ENCODE measurements at places on chromosomes 13 and 19.
A peak's percentile ranks its signal among the peaks of the same experiment; 100 is the strongest.

DNA sequence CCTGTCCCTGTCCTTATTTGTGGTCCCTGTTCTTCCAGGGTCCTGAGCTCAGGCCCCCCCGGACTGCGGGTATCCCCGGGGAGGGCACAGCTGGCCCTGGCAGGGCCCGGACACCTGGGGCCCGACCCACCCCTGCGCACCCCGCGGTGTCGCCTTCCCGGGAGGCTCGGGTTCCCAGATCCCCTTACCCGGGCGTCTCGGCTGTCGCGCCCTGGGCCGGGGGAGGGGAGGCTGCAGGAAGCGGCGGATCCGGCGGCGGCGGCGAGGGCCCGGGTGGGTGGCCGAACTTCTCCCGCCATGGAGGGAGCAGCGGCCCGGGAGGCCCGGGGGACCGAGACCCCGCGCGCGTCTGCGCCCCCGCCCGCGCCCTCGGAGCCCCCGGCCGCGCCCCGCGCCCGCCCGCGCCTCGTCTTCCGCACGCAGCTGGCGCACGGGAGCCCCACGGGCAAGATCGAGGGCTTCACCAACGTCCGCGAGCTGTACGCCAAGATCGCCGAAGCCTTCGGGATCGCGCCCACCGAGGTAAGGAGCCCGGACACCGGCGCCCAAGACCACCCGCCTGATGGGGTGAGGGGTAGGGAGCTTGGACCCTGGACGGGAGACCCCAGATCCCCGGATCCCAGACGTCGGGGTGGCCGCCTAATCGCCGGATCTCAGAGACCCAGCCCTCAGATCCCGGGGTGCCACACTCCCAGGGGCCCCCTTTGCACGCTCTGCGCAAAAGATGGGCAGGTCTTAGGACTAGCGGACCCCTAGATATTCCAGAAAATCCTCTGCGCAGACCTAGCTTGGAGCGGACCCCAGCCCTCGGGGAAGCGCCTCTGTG, at the start of gene GIPC3:
TSS of gene GIPC3 (plus strand) at position 178 of the 826 bp plus-strand sequence. CDS start at position 298, 120 bp downstream.
- DNase-seq: no peak

- no peak for DNase-seq
Measured at GRCh38 chr13:98175043-98175442, 2.0 kb downstream of the RNF113B start.

- no peak for DNase-seq
Measured at GRCh38 chr13:44695520-44695919, 119.4 kb upstream of the TSC22D1 start.

- no peak for DNase-seq
Measured at GRCh38 chr19:23993440-23993839, 78.8 kb downstream of the ZNF726 start.

DNA sequence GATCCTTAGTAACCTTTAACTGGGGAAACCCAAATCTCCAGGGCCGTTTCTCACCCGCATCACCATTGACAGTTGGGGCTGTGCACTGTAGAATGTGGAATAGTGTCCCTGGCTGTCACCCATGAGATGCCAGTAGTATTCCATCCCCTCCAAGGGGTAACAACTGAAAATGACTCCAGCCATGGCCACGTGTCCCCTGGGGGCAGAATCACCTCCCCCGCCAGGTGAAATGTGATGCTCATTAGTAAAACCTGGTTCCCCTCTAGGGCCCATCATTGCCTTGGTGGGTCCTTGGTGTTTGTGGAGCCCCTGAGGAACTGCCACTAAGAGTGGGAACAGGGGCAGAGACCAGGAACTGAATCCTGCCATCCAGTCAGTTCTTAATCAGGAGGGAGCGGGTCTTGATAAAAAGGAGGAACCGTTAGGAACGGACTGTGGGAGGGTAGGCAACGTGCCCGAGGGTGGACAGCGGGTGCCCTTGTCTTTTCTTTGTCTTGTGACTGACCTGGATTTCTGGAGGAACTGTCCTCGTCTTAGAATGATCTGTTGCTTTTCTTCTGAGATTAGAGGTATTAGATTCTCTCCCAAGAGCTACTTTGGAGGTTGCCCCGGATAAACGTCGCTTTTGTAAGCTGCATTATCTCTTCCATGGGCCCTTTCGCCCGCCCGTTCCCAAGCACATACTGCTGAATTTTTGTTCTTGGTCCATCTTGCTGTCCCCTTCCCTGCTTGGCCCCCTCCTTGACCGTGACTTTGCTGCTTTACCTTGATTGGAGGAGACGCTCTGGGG, 3.5 kb downstream of the MYO9B start:
- DNase-seq: no peak

DNA sequence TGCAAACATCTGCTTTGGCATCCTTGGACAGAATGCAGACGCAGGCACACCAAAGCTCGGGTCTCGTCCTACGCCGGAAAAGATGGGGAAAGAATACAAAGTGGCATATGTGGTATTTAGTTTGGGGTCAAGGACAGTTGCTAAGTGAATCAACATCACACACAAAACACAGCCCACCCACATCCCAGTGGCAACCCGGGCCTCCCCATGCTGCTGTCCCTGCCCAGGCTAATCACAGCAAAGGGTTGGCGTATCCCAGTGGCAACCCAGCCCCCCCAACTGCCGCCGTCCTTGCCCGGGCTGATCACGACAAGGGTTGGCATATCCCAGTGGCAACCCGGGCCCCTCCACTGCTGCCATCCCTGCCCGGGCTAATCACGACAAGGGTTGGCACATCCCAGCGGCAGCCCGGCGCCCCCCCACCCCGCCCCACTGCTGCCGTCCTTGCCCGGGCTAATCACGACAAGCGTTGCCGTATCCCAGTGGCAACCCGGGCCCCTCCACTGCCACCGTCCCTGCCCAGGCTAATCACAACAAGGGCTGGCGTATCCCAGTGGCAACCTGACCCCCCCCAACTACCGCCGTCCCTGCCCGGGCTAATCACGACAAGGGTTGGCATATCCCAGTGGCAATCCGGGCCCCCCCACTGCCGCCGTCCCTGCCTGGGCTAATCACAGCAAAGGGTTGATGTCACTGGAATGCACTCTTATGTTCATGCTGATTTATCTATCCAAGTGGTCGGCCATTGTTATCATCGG, 167.8 kb upstream of the SOX1 start:
- DNase-seq: no peak

DNA sequence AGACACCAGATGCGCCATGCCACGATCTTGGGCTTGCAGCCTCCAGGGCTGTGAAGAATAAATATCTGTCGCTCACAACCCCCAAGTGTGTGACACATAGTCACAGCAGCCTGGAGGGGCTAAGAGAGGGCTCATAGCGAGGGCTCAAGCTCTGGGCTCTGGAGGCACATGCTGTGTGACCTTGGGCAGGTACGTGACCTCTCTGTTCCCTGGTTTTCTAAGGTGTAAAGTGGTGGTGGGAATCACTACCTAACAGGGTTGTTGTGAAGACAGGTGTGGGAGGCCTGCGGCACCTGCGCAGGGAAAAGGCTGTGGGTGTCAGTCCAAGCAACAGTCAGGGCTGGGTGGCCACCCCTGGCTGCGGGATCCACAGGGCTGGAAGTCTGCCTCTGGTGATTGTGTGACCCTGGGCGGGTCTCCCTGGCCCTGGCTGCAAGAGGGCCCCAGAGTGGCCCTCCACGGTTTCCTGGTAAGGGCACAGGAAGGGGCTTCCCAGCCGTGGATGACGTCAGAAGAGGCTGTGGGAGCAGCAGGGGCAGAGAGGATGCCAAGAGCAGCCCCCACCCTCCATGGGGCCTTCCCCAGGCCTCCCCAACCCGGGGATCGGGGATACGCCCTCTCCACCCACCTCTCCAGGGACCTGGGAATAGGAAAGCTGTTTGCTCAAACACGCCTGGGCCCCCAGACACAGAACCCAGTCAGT, 218.8 kb upstream of the SGCG start:
- DNase-seq: no peak

DNA sequence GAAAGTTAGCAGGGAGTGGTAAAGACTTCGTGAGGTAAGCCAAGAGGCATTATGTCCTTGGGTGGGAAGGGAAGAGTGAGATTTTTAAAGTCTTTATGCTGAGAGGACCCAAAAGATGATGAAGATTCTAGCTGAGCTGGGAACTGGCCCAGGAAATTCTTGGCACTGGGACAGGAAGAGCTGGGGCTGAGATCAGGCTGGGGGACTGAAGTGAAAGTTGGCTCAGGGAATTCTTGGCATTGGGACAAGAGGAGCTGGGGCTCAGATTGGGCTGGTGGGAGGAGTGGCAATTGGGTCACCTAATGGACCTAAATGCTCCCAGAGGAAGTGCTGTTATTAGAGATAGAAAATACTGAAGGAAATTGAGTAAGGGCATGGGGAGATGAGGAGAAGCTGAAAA, 8.8 kb downstream of the SCEL start:
- no peak for DNase-seq

GRCh38 chr13:23799945-23800344, 89.3 kb downstream of the MIPEP start:
- DNase-seq: no peak

GRCh38 chr13:24146961-24147569, 13.5 kb upstream of the SPATA13 start:
- DNase-seq: no peak

DNA sequence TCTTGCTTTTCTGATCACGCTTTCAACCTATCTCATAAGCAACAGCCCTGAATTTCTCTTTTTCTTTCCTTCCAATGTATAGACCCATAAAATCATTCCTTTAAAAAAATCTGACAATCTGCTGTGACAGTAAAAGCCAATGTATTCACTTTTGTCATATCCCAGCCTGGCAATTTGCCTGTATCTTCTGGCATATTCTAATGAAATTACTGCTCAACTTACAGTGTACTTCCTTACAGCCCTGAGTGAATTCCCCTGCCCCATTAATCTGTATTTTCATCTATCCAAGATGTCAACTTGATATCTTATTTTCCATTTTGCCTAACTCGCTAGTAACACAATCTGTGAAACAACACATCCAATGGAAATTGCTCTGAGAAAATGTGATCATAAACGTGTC, 18.0 kb upstream of the SERP2 start:
- no peak for DNase-seq

DNA sequence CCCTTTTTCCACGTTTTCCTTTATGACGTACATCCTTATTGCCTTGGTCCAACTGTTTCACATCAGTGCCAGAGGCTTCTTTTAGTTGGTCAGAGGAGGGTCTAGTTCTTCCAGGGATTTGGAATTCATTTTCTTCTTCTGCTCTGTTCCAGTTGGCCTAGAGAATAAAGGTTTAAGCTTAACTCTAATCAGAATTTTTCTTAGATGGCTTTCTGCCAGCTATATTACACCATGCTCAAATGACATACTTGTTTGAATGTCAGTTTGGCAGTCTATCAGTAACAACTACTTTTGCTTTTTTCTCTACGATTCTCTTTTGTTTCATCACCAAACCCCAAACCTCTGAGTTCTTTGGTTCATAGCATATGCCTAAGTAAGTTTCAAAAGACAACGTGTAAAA, 16.8 kb downstream of the SPART start:
- no peak for DNase-seq

DNA sequence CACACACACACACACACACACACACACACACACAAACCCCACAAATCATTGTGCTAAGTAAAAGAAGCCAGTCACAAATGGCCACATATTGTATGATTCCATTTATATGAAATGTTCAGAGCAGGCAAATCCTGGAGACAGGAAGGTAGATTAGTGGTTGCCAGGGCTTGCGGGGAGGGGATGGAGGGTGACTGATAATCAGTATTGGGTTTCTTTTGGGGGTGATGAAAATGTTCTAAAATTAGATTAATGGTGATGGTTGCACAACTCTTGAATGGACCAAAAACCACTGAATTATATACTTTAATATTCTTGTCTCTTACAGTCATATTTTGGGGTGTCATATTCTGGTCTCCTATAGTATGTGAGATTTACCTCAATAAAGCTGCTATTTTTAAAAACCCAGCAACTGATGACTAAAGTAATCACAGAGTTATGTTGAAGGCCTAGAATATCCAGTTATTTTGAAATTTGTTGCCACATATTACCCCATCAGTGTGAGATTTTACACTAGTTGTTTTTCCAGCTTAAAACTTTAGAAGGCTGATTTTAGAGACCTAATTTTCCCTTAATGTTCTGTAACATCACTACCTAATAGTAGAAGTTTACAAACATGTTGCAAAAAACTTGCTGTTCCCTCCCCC, 20.3 kb downstream of the FLT1 start:
- no peak for DNase-seq

DNA sequence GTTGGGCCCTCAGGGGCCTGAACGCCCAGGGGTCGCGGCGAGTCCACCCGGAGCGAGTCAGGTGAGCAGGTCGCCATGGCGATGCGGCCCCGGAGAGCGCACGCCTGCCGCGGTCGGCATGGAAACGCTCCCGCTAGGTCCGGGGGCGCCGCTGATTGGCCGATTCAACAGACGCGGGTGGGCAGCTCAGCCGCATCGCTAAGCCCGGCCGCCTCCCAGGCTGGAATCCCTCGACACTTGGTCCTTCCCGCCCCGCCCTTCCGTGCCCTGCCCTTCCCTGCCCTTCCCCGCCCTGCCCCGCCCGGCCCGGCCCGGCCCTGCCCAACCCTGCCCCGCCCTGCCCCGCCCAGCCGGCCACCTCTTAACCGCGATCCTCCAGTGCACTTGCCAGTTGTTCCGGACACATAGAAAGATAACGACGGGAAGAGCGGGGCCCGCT, at the start of gene CCNA1:
TSS of gene CCNA1 (plus strand) at position 390 of the 439 bp plus-strand sequence. CDS start 562 bp downstream, outside the sequence.
- DNase-seq: peak; percentile 68

DNA sequence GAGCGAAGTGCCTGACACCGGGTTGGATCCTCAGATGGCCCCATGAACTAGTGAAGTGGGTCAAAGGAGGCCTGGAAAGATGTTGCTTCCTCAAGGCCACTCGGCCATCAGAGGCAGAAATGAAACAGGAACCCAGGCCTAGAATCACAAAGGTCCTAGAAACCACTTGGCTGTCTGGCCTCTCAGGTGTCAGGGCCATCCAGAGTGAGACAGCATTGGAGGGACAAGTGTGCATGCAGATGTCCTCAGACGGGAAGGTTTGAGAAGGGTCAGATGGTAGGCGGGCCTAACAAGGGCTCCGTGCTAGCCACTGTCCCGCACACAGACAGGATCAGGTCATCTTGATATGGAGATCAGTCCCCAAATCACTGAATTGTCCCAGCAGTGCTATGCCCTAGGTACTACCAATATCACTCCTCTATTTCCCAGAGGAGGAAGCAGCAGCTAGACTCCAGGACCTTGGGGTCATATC, 14.3 kb downstream of the CCDC97 start:
- no peak for DNase-seq

DNA sequence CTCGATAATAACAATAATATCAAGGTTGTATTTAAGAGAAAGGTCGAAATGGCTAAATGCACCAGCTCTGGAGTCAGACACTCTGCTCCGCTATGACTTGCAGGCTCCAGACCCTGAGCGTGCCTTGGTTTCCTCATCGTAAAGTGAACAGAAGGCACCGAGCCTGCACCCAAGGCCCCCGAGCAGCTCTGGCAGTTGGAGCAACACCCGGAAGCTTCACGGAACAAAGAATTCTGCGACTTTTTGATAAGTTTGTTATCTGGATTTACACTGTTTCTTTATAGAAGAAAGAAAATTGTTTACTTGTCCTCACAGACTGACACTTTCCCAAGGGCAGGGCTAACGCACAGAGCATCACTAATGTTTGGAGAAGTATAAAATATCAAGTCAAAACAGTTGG, 4.4 kb downstream of the GRTP1 start:
- DNase-seq: no peak

DNA sequence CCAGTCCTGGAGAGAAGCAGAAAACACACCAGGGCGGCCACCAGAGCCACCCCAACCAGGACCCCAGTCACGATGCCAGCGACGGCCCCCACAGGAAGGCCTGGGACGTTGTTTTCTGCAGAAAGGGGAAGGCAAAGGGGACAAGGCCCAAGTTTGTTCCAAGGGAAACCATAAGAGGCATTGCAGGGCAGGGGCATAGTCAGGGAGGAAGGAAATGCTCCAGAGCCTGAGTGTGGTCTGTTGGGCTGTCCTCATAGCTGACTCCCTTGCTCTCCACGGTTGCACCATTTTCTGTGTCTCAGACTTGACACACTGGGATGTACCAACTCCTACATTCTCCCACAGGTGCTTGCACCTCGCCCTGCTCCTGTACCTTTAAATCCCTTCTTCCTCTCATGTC, 5.2 kb downstream of the CEACAM4 start:
- no peak for DNase-seq
